ENCODE measurements at places on chromosomes 11 and 22.
A peak's percentile ranks its signal among the peaks of the same experiment; 100 is the strongest.

GRCh38 chr11:17351510-17352176, at the start of gene NCR3LG1:
NCR3LG1 (plus strand) TSS chr11:17351800; CDS start chr11:17351970, 170 bp downstream.
- DNase-seq, result peak; percentile 65

GRCh38 chr11:87871056-87871455, 304.2 kb downstream of the RAB38 start:
- no peak for DNase-seq

- DNase-seq, result no peak
Measured at GRCh38 chr11:93668171-93668570, 6.7 kb downstream of the CEP295 start.

DNA sequence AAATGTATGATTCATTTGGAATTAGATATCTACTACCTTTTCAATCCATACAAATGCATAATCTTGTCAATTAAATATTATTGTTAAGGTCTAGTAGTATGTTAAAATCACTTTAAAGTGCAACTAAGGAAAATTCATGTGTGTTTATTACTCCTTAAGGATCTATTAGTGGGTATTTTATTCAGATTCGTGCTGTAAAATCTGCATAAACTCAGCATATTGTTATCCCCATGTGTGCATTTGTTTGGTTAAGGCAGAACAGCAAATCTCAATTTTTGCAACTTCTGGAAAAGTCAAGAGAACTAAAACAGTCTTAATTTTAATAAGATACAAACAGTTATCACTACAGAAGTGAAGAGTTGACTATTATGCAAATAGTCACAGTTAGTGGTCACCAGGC, 234.5 kb downstream of the SOX6 start:
- DNase-seq, result no peak

- no peak for DNase-seq
Measured at GRCh38 chr22:25650833-25651232, 86.4 kb downstream of the GRK3 start.

DNA sequence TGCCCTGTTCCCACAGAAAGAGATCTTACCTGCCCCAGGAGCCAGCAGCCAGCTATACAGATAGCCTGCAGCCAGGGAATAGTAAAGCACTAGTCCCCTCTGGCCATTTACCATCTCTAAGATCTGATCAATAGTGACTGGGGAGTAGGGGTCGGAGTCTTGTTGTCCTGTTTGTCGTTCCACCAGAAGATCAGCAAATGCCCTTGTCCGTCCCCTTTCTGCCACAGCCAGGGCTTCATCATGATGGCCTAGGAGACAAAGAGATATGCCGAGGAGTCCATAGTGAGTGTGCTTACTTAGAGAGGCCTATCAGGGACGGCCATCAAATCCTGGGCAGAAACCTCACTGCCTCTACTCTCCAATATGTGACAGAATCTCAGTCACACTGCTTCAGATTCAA, 177.1 kb upstream of the PITPNB start:
- no peak for DNase-seq

DNA sequence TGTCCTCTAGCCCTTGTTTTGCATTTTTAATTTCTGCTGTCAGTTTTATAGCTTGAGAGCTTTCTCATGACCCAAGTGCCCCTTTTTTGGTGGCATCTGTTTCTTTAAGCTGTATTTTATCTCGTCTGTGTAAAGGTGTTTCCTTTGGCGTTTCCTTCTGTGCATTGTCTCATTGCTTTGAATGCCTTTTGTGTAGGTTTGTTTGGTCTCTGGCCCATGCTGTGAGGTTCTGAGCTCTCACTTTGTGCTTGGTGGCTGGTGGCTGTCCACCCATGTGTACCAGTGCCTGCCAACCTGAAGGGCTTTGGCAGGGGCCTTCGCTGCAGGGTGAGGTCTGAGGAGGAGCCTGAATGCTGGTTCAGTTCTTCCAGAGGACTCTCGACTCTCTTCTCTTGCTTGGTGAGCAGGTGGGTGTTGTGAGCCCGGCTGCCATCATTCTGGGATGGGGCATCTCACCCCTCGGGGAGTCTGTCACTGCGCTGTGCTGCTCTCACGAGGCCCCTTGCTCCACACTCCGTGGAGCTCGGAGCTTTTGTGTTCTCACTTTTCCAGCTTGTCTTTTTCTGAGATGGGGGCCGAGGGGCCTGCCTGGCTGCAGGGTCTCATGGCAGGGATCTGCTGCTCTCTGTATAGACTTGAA, 14.9 kb downstream of the AP2A2 start:
- DNase-seq, result no peak
